ENCODE measurements at places on chromosomes 13 and 19. TPM values are rescaled to one million over a fixed set of nuclear protein-coding genes. Genes with fewer than 3 reads are reported as not detected.

DNA sequence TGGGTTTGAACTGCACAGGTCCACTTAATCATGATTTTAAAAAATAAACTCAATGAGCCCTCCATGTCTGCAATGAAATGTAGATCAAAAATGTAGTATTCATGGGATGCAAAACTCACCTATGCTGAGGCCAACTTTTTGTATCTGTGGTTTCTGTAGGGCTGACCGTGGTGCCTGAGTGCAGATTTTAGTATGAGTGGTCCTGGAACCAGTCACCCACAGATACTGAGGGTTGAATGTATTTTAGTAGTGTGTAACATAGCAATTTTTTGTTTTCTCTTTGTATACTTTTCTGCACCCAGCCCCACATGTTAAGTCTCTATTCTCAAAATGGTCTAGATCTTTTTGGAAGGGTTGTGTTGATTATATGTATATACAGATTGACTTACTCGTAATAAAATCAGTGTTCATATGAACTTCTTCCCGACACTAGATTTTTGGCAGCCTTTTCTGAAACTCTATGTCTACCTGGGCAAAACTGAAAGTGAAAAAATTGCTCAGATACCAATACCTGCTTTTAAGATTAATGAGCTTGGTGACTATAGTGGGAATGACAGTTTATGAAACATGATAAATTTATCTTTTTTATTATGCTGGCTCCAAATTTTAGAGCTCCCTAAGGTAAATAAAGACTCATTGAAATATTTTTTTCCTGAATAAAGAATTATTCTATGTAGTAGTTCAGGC is 51.6 kb downstream of the DNAJC15 start:
- H3K36me3 ChIP-seq, result peaks cover 29% of the 10 kb centered on the region
- peaks cover 41% of the 10 kb centered on the region for H3K4me1 ChIP-seq
- peak overlapping the region; percentile 0 for H3K4me3 ChIP-seq
- no peak overlapping the region for H3K27ac ChIP-seq

GRCh38 chr19:45577111-45577905 is 7.3 kb downstream of the OPA3 start:
- H3K27ac ChIP-seq, result no peak overlapping the region
- no peak for DNase-seq
- H3K27me3 ChIP-seq, result no peaks in the 10 kb centered on the region
- H3K4me1 ChIP-seq, result peaks cover 16% of the 10 kb centered on the region
- no peak overlapping the region for H3K4me3 ChIP-seq
- H3K36me3 ChIP-seq, result peaks cover 9% of the 10 kb centered on the region

GRCh38 chr19:12769689-12770088 is 5.7 kb downstream of the HOOK2 start:
- peaks cover 24% of the 10 kb centered on the region for H3K4me1 ChIP-seq
- H3K4me3 ChIP-seq, result no peak overlapping the region
- peak; percentile 67 for DNase-seq
- no peaks in the 10 kb centered on the region for H3K27me3 ChIP-seq

DNA sequence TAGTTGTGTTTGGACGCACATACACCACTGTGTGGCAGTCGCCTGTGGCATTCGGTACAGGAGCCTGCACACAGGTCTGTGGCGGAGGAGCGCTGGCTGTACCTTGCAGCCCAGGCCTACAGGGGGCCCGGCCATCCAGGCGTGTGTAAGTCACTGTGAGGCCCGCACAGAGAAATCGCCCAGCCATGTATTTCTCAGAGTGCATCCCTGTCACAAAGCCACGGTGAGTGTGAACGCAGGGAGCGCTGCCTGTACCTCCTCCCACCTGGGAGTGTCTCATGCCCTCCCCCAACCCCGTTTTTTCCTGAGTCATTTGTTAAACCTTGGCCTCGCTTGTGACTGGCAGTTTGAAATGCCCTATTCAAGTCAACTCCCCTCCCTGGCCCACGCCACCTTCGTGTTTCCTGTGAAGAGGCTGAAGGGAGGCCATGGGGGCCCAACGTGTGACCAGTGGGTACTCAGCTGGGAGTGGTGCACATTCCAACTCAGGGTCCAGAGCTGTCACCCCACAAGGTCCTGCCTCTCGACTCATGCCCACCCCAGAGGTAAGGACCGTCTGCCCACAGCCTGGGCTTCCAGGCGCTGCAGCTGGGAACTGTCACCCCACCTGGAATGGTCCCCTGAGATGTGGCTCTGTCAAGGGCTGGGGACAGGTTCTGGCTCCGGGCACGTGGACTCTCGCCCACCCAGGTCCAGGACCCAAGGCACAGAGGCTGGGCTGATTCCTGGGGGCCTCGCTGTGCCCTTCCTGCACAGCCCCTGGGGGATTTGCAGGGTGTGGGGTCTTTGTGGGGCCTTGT is 11.6 kb upstream of the RASA3 start:
- no peak overlapping the region for H3K27ac ChIP-seq
- peak; percentile 43 for DNase-seq
- H3K4me3 ChIP-seq, result no peak overlapping the region
- peaks cover 41% of the 10 kb centered on the region for H3K4me1 ChIP-seq
- peaks cover 22% of the 10 kb centered on the region for H3K36me3 ChIP-seq

KCNRG gene
- total RNA-seq, result 0.60 TPM
